Stimulated activated naive CD8-positive, alpha-beta T cell treated with anti-CD3 and anti-CD28 coated beads, Interleukin-15, amount 100 ng/mL, for 72 hours (primary cell): ENCODE measurements at places on chromosomes 2 and 18.

DNA sequence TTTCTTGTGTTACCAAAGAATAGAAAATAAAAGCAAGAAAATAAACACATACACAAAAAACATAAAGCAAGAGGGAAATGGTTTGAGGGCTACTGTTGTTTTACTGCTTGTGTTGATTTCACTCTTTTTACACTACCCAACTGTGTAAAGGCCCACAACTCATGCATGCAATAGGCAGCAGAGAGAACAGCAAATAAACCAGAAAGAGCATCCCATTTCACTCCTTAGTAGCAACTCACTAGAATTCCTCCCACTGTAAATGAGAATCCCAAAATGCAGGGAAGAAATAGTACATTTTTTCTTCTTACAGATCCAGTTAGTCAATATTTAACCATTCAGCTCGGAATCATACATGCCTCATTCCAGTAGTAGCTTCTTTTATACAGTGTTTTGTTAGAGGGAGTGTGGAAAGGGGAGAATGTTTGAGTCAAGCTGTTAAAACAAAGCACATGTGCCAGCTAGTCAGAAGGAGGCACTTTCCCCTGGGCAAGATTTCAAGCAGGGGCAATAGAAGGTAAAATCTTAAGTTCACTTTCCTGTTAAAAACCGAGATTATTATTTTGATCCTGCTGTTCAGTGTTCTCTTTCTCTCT is 147.2 kb upstream of the FAM98A start:
- DNase-seq: no peak

DNA sequence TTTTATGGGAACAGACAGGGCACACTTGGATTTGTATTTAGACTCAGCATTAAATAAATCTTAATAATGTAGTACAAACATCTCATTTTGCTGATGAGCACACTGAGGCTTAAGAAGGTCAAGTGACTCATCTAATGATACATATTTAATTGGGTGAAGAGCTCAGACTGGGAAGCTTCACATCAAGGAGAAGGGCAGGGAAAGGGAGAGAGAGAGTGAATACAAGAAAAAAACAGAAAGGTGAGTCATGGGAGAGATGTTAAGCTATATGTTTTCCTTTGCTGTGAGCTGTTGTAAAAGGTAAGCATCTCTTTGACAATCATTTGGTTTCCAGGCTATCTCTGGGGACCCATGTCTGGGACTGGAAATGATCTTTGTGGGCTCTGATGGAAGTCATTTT is 277.8 kb downstream of the SETBP1 start:
- no peak for DNase-seq

- no peak for DNase-seq
Measured at GRCh38 chr2:184654945-184655344, 56.6 kb downstream of the ZNF804A start.

DNA sequence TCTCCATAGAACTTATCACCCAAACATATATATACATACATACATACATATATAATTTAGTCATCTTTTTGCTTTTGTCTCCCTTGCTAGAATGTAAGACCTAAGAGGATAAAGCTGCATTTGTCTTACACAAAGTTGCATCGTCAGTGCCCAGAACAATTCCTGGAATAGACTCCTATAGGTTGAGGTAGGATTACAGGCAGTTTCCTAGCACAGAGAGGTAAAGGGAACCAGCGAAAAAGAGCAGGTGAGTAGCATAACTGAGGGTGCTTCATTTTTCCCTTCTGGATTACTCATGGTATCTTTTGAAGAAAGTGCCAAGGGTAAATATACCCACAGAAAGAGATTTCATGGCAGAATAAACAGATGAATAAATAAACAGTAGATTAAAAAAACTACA is 68.1 kb upstream of the AMMECR1L start:
- no peak for DNase-seq

- DNase-seq: no peak
Measured at GRCh38 chr18:29969876-29970275, 1072.7 kb downstream of the DSC3 start.

DNA sequence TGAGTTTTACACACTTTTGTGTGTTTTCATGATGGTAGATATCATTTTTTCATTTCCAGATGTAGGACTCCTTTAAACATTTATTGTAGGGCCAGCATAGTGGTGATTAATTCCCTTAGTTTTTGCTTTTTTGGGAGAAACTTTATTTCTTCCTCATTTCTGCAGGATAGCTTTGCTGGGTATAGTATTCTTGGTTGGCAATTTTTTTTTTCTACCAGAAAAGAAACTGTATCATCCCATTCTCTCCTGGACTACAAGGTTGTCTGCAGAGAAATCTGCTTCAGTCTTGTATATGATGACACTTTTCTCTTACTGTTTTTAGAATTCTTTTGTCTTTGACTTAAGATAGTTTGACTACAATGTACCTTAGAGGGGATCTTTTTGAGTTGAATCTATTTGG is 37.8 kb upstream of the RHOB start:
- no peak for DNase-seq

DNA sequence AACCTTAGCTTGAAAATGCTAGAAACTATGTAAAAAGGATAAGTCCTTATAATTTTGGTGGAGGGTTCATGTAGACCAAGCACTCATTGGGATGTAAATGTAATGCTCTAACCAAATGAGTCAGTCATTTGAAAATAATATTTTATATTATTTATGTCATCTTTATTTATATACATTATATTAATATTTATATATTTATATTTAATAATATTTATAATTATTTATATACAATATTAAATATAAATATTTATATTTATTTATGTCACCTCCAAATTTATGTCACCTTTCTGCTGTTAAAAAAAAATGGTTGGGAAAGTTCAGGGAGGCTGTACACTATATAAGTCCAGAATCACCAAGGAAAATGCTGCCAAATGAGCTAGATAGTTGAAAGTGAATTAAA is 254.3 kb downstream of the FIGN start:
- no peak for DNase-seq

DNA sequence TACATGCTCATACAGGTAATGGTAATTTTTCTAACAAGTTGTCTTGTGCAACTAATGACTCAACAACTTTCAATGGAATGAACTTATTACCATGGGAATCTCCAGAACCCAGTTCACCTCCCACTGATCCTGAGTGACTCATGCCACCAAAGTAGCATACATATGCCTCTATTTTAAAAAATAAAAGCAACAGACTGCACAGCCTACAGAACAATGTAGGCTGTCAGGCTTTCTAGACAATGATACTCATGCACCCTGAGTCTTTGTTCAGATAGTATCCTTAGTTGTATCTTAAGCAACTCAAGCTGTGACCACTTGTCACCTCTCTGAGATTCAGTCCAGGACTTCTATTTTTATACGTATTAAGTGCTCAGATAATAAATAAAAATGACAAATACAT is 531.0 kb upstream of the SETBP1 start:
- no peak for DNase-seq

DNA sequence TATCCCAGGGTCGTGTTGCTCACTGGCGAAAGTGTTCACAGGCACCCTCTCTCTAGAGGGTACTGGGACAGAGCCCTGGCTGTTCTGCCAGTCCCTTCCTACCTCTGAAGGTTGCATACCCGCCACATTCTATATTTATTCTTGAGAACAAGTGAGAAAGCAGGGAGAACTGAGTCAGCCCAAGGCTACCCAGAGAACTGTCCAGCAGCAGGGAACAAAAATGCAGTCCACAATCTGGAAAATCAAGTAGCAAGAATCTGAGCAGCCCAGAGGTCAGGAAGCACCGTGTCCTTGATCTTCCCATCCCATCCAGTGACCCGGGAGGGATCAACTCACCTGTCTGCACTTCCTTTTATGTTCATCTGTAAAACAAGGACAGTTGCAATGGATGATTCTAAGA is 164.1 kb downstream of the FBXO15 start:
- no peak for DNase-seq

DNA sequence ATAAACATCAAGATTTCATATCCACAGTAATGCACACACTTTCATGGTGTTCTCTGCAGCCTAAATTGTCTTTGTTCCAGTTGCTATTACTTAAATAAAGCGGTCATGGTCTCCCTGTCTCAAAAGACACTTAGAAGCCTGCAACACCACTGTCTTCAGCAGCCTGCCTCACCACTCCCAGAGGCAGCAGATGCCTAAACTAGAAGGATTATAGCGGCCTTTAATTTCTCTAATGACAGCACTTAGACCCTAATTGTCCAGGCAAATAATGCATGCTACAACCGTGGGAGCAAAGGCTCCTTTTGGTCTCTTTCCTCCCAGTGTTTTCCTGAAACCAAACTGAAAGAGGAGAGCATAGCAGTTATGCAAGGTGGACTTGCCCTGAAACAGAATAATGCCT is 248.8 kb upstream of the SLC39A10 start:
- no peak for DNase-seq

DNA sequence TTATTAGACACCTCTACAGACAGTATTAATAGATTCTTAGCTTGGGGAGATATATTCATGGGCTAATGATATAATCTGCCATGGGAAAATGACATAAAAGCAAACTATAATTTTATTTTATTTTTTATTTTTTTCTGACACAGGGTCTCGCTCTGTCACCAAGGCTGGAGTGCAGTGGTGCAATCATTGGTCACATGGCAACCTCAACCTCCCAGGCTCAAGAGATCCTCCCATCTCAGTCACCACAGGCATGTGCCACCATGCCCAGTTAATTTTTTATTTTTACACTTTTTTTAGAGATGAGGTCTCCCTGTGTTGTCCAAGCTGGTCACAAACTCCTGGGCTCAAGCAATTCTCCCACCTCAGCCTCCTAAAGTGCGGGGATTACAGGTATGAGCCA is 39.3 kb downstream of the RTN4 start:
- no peak for DNase-seq

GRCh38 chr2:48043746-48044145 is 137.4 kb upstream of the FBXO11 start:
- no peak for DNase-seq

DNA sequence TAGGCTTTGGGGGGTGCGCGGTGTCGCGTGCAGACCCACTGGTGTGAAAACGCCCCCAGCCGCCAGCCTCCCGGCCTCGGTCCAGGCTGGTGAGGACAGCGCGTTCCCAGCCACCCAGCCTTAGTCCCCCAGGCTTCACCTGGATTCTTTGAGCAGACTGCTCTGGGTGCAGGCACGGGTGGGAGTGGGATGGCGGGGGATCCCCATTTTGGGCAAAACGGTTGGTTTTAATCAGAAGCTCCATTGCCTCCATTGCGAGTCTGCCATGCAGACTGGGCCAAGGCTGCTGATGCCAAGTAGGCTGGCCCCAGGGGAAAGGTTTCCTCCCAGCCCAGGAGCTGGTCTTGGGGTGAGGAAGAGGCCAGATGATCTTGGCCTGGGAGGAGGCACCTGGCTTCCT is 445 bp downstream of the MLPH start:
- DNase-seq: no peak

- DNase-seq: no peak
Measured at GRCh38 chr2:44951714-44952113, 10.2 kb downstream of the SIX3 start.

GRCh38 chr2:105287692-105288091 is 41.8 kb downstream of the TGFBRAP1 start:
- DNase-seq: peak; percentile 6

- DNase-seq: no peak
Measured at GRCh38 chr2:46774499-46775228, 140.9 kb downstream of the MCFD2 start.

GRCh38 chr2:52113338-52113737 is 1081.4 kb upstream of the NRXN1 start:
- no peak for DNase-seq

GRCh38 chr2:77578354-77578753 is 56.2 kb upstream of the LRRTM4 start:
- no peak for DNase-seq

- no peak for DNase-seq
Measured at GRCh38 chr2:44543773-44544725, 182.3 kb downstream of the CAMKMT start.

DNA sequence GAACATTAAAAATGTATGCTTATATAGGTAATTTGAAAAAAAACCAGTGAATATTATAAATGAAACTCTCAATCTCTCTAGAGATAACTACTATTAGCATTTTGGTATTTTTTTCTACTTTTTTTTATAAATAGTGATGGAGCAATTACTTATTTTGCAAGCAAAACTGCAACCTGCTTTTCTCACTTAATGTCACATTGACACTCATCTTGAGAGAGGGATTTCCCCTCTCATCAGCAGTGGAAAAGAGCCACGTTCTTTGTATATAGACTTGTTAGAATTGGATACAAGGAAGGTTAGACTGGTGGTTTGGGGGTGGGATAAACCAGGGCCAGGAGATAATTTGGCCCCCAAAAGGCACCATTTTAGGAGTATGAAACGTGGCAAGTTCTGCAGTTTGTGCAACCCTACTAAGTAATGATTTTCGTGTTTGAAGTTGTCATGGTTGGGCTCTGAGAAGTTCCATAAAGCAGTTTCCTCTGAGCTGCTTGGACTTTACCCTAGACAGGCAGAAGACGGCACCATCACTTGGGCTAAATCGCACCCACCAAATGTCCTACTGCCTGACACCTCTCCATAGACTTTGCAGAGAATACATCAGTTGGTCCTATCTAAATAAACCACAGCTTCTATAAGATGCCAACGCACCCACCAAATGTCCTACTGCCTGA is 194.0 kb downstream of the ACTR3 start:
- no peak for DNase-seq
